ENCODE measurements at places on chromosomes 5 and 9.

GRCh38 chr5:1930501-1930879 lies 47.8 kb upstream of the IRX4 start:
- DNase-seq, result no peak

DNA sequence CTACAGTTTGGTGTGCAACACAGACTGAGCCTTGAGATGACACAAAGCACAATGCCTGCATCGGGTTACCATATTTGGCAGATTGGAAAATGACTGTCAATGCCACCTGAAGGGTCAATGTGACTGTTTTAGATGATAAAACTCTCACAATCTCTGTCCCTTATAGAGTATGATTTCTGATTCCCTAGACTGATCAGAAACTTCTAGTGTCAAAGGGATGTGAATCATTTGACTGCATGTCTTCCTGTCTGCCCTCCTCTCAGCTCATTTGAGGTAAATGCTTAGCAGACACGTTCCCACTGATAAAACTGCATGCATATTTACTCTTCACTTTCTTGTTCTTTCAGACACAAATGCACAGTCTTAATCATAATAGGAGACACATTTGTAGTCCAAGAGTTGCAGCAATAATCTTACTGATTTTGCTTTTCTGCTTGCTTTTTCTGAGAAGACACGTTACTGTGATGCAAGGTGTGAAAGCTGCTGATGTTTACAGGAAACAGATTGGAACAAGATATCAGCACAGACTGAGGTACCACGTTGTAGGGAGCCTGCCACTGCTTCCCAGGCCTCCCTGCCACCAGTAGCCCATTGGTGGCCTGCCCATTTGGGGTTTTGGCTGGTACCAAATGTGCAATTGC lies 77.8 kb downstream of the GCNT4 start:
- no peak for DNase-seq

DNA sequence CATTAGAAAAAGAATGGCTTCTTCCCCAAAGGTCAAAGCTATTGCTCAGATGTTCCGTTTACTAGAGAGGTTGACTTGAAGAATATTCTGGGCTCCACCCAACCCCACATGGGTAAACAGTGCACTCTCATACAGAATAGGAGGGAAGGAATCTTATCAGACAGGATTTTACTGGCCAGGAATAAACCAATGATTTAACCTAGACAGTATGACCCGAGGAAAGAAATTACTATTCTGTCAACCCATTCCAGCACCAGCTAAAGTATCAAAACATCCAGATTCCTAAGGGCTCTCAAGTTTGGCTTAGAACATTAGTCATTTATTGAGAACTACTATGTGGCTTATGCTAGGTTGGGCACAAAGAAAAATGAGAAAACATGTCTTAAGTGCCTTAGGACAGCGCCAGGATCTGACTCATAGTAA lies 493.6 kb upstream of the KLF4 start:
- DNase-seq, result no peak

- DNase-seq, result no peak
Observed at GRCh38 chr5:72598401-72599064, 91.3 kb upstream of the ZNF366 start.

- no peak for DNase-seq
Observed at GRCh38 chr9:80493258-80493657, 921.5 kb downstream of the TLE4 start.

DNA sequence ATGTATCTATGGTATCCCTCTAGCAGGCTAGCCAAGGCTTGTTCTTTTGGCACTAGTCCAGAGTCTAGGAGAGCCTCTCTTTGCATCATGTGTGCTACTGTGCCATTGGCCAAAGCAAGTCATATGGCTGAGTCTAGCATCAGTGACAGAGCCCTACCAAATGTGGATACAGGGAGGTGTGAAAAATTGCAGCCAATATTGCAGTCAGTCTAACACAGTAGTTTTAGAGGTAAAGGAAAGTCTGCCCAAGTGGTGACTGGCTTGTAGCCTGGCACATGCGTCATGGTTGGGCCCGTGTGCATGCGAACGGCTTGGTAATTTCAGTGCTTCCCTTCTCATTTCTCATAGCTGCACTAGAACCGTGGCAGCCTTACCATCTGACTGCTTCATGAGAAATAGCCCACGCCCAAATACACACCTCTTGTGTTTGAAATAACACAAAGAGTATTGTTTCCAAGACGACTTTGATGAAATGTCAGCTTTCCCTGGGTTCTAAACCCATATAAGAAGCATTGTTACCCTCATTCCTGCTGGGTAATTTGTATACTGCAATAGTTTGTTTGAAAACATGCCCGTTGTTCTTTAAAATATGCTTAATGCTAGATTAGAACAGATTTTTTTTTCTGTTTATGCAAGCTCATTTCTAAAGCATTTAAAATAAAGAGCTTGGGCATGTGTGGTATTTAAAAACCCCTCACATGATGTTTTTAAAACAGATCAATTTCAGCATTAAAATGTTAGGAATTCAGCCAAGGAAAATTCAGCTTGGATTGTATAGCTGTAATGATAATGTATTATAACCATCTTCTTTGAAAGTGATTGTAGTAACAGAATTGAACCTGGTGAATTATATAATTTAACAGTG lies 113.2 kb downstream of the TLE4 start:
- no peak for DNase-seq

- DNase-seq, result no peak
Observed at GRCh38 chr5:81393430-81393782, 528 bp downstream of the ACOT12 start.

DNA sequence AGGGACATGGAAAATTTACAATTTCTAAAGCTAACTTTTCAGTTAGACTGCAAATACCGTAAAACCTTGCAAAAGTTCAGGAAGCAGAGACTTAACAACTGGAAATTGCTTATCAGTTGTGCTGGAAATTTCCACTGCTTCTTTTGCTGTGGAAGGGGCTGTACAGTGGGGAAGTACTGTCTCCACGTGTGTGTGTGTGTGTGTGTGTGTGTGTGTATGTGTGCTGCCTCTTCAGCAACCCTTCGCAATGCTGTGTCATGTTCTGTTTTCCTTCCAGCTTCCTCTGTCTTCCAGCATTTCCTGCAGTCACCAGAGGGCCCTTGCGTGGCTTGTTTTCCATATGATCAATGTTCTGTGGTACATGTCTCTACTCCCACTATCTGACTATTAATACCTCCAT lies 87.5 kb upstream of the RANBP3L start:
- DNase-seq, result no peak

DNA sequence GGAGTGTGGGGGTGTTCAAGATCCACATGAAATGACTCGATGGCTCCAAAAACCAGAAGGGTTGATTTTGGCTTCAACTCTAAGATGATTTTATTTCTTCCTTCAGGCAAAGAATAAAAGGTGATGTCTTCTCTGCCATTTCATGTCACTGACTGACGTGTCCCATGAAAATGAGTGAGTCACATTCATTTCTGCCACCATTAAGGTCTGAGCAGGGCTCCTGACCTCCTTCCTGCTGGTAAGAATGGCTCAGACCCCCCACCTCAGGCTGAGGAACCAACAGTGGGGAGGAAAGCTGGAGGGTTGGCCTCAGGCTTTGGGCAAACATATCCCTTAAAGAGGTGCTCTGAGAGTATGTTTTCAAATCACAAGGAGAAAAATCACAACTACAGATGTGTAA lies 53.9 kb upstream of the ZNF354A start:
- DNase-seq, result no peak

DNA sequence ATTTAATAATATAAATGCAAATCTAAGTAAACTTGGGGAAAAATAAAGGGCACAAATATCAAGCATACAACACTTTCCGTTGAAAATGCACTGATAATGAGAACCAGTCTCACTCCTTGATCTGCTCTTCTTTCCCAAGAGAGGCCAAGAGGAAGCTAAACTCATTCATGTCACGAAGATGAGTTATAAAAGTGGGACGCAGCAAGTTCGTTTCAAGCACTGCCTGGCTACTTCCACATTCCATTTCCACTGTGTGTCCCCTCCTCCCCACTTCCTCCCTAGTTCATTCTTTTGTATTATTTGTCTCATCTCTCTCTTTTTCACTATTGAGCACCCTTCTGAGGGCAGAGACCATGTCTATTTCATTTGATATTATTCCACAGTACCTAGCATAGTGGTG lies 158.1 kb downstream of the SLC24A2 start:
- no peak for DNase-seq

DNA sequence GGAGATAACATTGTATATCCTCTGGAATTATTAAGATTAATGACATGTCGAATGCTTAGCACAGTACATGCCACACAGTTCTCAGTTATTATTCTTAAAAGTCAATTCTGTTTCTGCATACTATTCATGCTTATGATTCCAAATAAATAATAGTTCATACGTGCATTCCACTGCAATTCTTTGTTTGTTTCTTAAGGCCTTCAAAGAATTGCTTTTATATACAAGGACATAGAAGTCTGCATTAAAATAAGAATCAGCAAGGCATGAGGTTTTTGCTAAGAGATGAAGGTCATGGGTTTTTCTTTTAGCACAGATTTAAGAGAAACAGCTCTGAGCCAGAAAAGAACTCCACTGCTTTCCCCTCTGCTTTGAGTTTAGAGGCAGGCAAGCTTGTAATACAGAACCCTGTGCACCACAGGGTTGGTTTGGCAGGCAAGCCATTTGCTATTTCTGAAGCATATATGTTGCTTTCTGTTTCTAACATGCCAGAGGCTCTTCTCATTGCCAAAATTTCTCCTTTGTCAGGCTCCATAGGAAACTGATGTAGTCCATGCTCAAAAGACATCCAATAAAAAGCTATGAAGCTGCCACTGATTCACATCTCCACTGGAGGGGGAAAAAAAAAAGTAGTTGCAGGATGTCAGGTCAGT lies 420.6 kb upstream of the TYRP1 start:
- DNase-seq, result no peak

GRCh38 chr5:123448743-123449142 lies 25.5 kb upstream of the CEP120 start:
- DNase-seq, result no peak

- no peak for DNase-seq
Observed at GRCh38 chr9:7608261-7608660, 191.3 kb downstream of the DMAC1 start.

DNA sequence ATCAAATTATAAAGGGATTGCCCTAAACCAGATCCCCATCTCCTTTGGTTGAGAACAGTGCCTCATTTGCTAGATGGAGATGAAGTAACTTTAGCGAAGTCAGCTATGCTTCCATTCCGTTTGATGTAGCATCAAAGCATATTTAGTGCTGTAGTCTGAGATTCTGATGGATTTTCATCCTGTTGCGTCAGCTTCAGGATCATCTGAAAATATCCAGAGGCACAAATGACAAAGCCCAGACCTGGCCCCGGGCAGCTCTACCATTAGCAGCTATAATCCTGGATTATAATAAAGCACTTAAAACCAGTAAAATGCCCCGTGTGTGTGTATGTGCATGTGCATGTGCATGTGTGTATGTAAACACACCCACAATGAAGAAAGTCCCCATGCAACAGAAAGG lies 44.7 kb downstream of the ERAP1 start:
- DNase-seq, result no peak

- DNase-seq, result no peak
Observed at GRCh38 chr5:133806847-133807246, 161.6 kb downstream of the C5orf15 start.

GRCh38 chr9:105076729-105077128 lies 148.8 kb upstream of the ABCA1 start:
- no peak for DNase-seq

DNA sequence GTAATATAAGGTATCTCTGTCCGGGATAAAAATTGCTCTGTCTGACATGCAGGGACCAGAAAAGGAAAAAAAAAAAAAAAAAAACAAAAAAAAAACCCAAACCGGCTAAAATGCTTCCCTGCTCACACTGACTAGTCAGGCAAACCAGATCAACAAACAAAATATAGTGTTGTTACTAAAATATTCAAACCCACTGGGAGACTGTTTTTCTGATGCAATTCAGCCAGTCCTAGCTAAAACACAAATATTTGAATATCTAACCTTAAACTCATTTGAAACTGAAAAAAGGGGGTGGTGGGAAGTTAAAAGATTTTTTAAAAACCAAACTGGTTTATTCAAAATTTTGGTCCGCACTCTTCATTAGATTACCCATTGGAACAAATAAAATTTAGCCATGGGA lies 61.0 kb downstream of the APBA1 start:
- no peak for DNase-seq

DNA sequence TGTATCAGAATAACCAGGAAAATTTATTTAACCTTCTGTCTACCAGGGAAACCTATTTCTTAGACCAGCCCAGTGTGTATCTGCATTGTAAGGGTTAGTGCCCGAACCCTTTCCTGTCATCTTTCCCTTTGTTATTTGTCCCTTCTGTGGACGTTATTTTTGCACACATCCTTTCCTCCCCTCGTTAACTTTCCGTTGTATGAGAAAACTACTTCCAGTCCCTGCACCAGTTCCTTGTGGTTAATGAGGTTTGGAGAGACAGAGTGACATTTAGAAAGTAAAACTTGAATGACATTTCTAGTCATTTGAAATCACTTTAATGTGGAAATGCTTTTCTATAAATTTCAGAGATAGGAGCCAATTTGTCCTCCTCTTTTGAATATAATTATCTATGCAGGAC lies 4.3 kb upstream of the IFNB1 start:
- DNase-seq, result no peak

- peak; percentile 61 for DNase-seq
Observed at GRCh38 chr5:1385395-1386273, 40.7 kb upstream of the CLPTM1L start.

DNA sequence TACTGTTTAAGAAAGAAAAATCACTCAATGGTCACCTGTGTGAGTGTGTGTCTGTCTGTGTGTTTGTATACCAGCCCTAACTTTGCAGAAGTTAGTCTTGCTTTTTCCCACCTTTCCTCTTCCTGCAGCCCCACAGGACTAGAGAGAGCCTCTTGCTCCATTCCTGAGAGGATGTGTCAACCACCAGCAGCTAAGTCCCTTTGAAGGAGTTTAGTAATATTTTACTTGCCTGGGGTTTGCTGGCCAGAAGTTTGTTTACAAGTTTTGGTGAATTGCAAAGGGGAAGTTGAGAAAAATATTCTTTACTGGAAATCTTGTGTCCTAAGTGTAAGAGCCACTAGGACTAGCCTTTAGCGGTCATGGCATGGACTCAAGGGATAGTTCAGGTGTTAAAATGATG lies 316.2 kb downstream of the BRINP1 start:
- no peak for DNase-seq

DNA sequence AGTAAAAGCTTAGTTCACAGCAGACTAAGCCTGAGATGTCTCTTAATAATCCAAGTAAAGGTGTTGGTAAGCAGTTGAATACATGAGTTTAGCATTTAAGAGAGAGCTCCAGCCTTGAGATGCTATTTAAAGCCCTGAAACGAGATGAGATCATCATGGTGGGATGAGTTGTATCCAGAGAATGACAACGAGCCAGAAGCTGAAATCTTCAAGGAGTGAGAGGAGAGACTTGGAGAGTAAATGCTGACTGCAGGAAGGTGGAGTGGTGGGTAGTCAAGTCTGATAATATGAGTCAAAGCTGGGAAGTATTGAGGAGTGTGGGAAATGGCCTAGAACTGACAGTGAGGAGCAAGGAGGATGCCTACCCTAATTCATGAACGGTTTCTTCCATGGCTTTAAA lies 53.7 kb downstream of the PLAC8L1 start:
- DNase-seq, result no peak

- no peak for DNase-seq
Observed at GRCh38 chr5:180769821-180770220, 30.0 kb upstream of the OR2Y1 start.

All from stimulated activated CD4-positive, alpha-beta T cell treated with anti-CD3 and anti-CD28 coated beads, Interleukin-1b, Interleukin-23, amount 100 ng/mL, for 1 hour (primary cell).